PC-3 (cell line): ENCODE measurements at places on chromosomes 12 and 14. TPM values are rescaled to one million over a fixed set of nuclear protein-coding genes. Genes with fewer than 3 reads are reported as not detected.

DNA sequence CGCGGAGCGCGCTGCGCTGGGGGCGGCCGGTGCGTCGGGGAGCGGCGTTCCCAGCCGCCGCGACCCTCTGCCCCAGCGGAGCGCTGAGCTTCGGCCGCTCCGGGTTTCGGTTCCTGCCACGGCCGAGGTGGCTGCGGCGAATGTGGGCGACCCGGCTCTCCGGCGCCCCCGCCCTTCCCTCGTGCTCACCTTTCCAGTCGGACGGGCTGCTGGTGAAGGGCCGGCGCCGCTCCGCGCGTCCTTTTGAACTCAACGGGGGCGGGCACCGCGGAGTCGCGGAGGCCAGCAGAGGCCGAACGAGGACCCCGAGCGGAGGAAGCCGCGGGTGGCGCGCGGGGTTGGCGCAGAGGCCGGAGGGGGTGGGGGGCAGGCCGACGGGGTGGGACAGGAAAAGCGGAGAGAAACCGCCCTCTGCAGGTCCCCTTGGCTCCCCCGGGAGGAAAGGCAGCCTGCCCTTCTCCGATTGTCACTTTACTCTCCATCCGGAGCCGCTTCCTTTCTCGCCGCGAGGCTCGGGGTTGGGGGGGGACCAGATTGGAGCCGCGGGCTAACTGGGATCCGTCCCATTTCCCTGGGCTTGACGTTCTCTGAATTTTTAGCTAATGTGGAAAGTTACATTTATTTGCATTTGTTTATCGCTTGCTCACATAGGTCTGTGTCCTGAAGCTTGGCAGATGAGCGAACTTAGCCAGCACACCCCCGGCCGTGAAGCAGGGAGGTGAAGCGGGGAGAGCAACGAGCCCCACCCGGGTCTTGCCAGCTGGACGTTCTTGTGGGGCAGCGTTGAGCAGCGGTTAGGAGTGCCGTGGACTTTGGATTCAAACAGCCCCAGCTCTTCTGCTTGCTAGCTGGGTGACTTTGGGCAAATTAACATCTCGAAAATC, at the start of gene SMAGP:
Gene SMAGP (minus strand): TSS at position 349 of the 884 bp plus-strand sequence. CDS start 1,137 bp downstream, outside the sequence.
- DNase-seq: peak; percentile 86

GRCh38 chr12:46459861-46460545, 87.4 kb upstream of the SLC38A2 start:
- DNase-seq: no peak

DNA sequence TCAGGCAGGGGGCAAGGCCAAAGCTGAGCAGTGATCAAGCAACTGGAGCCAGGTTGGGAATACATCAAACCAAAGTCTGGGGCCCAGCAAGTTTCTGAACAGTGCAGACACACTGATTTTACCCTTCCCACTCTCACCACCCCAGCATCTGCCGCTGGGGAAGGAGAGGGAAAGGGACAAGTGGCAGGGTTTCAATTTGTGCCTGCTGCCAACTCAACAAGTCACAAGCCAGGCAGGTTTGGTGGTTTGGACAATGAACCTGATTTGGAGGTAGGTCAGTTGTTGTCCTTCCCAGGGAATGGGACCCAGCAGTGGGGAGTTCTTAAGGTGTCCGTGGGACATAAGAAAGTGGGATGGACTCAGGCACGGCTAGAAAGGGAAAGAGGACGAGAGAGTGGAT, 151.9 kb upstream of the NOS1 start:
- DNase-seq: no peak

- DNase-seq: no peak
Observed at GRCh38 chr14:99650189-99650588, 5.3 kb downstream of the HHIPL1 start.

DNA sequence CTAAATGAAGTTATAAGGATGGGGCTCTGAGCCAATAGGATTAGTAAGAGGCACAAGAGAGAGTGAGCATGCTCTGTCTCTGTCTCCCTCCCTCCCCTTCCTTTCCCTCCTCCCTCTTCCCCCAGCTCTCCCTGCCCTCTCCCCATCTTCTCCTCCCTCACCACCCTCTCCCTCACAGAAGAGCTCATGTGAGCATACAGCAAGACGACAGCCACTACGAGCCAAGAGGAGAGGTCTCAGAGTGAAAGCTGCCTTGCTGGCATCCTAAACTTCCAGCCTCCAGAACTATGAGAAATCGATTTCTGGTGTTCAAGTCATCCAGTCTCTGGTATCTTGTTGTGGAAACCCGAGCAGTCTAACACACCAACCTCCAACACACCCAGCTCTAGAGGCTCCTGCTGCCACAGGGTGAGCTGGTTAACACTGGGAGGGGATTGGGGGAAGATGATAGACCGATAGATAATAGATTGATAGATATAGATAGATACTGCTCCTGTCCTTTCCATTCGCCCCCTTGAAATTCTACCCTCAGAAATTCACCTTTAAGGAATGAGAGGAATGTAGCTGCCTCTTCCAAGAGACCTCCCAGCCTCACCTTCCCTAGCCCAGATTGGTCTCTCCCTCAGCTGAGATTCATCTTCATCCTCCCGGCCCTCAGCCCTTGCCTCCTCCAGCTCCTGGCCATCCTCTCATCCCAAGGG, 25.8 kb upstream of the ACTN1 start:
- DNase-seq: peak; percentile 29

DNA sequence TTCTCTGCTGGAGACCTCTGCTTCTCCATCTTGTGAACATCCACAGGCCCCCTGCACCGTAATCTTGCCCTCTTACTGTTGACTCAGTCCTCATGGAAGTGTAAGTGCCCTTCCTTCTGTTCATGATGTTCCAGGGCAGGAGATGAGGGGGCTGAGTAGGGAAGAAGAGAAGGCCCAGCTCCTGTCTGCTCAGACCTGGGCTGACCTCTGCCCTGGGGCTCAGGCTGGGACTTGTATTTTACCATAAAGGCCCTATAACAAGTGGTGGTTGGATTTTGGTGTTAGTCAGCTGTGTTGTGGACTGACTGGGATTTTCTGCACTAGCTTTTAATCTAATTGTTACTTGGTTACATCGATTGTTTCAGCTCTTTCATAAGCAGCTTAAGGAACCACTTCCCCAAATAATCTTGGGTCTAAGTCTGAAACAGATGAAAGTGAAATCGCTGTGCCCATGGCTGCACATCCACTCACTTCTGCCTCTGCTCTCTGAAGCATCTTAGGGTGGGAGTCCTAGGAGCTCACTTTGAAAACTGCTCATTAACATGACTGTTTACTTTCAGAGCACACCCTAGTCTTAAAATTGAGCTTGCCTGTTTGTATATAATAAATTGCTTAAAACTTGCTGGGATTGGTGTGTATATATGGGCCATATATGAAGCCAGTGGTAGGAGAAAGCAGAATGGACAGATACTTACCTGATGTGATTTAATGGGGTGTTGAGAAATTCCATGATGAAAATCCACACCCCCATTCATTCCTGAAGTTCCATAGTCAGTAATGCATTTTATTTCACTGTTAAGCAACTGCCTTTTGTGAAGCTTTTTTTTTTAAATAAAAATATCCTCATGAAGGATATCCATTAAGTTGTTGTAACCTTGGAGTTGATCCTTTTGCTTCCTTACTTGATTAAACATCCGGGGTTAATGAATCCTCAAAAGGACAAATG, 17.7 kb downstream of the C12orf71 start:
- no peak for DNase-seq

GRCh38 chr12:15273896-15274295, 48.4 kb upstream of the PTPRO start:
- DNase-seq: no peak

DNA sequence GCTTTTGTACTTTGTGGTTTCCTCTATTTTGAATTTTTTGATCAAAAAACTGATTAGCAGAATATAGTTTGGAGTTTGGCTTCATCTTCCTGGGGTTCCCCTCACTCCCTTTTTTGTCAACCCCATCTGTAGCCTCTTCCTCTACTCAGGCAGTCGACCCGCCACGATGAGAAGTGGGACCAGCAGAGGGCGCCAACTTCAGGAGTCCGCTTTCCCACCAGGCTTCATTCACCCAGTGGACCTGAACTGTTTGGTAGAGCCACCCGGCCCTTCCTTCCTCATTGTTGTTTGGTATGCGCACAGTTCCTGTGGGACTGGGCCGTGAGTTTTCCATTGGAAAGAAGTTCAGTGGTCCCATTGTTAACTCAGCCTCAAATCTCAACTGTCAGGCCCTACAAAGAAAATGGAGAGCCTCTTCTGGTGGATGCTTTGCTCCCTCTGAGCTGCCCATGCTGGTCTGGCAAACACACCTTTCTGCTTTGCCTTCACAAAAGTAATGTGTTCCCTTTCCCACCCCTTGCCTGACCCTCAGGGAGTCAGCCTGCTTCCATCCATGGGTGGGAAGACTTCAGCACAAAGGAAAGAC, 21.7 kb downstream of the TMBIM6 start:
- DNase-seq: peak; percentile 45

GRCh38 chr12:48424644-48425043, 47.7 kb upstream of the ANP32D start:
- DNase-seq: no peak

DNA sequence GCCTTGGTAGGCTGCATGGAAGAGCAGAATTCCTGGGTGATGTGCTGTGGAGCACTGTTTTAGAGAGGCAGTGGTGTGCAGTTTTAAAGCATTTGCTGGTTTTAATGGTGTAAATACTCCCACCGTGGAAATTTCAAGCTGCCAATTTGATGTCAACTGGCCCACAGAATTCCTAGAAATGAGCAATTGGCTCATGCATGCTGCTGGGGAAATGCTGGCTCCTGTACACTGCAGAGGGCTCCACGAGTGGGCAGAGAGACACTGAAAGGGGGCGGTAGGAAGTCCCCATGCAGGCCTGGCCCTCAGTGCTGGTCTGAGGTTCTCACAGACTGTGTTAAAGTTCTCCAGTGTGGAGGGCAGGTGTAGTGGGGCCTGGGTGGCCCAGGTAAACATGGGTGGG, 99.4 kb upstream of the NTF3 start:
- DNase-seq: no peak

DNA sequence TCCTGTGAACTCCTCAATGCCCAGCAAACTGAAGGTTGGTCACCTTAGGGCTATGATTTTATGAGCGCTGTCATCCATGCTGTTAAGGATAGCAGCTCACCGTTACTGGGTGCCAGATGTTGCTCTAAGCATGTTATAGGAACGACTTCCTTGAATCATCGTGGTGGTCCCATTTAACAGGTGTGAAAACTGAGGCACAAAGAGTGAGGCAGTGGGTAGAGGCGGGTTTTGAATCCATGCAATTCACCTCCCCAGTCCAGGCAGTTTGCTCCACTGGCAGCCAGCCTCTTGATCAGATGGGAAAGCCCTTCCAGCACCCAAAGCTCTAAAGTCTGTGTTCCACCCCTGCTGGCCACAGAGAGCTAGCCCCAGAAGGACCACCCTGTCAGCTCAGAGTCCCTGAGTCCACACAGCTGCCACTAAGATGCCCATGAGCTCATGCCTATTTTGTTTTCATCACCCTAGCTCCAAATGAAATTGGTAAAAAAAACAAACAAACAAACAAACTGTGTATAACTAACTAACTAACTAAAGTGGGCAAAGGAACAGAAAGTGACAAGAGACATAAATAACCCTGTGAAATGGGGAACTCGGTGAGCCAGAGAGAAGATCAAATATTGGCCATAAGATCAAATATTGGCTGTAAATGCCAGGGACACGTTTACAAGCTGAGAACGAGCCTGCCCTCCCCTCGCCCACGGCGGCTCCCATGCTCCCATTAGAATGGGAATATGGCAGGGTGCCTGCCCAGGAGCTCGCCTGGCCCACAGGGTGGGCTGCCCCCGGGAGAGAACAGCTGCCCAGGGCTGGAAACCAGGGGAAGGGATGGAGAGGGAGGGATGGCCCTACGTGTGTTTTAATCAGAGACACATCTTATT, 72.3 kb upstream of the RFLNA start:
- no peak for DNase-seq

- DNase-seq: no peak
Observed at GRCh38 chr14:72742118-72742837, 151.6 kb downstream of the DPF3 start.

- peak; percentile 23 for DNase-seq
Observed at GRCh38 chr14:95683793-95684192, 2.4 kb upstream of the TCL1B start.

- DNase-seq: peak; percentile 43
Observed at GRCh38 chr12:52739963-52740362, 36.6 kb upstream of the KRT77 start.

GRCh38 chr14:41663473-41663850, 56.8 kb downstream of the LRFN5 start:
- DNase-seq: peak; percentile 15

- no peak for DNase-seq
Observed at GRCh38 chr14:102967506-102967795, 45.0 kb downstream of the AMN start.

DNA sequence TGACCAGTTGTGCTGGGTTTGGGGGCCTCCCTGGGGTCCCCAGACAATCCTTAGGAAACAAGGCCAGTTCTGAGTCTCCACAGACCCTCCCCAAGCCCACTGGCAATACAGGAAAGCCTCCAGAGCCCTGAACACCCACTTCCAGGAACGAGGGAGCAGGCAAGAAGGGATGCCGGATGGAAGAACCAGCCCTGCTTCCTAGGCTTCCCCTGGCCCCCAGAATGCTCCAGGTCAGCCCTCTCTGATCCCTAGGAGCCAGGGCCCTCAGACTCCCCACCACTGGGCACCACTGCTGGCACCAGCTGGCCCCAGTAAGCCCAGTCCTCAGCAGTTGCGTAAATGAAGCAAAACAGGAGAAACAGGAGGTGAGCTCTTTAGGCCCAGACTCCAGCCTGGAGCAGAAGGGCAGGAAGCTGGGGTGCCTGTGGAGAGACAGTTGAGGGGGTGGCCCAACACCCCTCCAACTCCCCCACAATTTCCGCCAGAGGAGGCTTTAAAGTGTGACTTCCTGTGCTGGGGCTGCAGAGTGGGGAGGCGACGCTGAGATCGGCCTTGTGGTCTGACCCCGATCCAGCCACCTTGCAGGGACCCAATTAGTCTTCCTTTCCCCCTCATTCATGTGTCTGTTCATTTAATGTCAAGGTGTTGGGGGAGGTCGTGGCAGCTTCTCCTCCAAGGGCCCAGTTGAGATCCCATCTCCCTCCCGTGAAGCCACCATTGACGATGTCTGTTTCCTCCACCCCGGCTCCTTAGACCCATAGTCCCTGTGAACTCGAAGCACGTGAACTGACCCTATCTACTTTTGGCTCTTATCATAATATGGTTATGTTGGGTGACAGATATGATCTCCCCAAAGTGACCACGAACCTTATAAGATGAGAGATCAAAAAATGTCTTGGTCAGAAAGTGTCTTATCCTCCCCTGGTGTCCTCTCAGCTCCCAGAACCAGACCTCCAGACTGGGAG, 4.7 kb downstream of the TNFRSF1A start:
- DNase-seq: no peak

- DNase-seq: no peak
Observed at GRCh38 chr12:3679831-3680230, 73.1 kb downstream of the CRACR2A start.

DNA sequence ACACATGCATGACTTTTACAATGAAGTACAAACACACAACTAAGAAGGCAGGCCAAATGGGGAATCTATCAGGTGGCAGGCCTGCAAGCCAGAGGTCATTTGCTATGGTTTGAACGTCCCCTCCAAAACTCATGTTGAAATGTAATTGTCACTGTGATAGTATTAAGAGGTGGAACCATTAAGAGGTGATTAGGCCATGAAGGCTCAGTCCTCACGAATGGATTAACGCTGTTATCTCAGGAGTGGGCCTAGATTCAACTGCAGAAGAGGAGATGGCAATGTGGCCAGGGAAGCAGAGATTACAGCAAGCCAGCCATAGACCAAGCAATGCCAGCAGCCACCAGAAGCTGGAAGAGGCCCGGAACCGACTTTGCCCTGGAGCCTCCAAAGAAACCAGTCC, 13.5 kb upstream of the ACTR6 start:
- DNase-seq: no peak

CCDC60 gene
- total RNA-seq: not detected in 2 replicates

NANOG gene
- not detected in 2 replicates for total RNA-seq

KLHDC1 gene
- 0.07 and 0.58 TPM in 2 replicates for total RNA-seq

RNU6-7 gene
- total RNA-seq: not detected in 2 replicates

TSHR gene
- total RNA-seq: not detected in 2 replicates

ARMH4 gene
- total RNA-seq: 2.6 and 3.3 TPM in 2 replicates

INTS13 gene
- total RNA-seq: 61.8 and 74.1 TPM in 2 replicates

TIMM9 gene
- total RNA-seq: 105 and 155 TPM in 2 replicates
